ENCODE measurements at places on chromosomes 16 and 17.

DNA sequence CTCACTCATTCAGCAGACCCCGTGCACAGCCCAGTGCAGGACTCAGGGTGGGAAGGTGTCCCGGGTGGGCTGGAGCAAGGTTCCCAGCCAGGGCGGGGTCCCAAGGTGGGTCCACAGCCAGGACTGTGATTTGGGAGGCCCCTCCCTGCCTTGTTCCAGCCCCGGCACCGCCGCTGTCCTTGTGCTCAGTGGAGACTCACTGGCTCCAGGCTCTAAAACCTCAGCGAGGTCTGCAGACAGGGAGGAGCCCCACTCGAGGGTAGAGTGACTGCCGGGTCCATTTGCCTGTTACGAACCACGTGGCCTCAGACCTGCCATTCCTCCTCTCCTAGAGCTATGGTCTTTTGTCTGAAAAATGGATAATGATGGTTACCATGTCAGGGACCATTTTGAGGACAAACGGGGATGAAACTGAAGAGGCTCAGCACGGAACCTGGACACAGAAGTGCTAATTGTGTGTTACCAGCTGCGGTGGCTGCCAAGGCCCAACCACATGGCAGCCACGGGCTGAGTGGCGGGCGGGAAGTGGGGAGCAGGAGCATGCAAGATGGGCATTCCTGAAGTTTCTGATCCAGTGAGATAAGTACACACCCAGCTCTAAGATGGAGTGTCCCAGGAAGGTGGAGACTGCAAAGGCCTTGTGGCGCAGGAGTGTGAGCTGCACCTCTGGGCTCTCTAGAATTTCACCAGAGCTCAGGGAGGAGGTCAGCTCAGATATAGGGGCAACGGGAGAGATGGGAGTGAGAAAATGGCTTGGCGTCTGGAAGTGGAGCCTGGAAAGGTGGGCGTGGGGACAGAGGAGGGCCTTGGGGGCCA is 317.6 kb downstream of the SEC14L1 start:
- no peak for DNase-seq

GRCh38 chr17:34389126-34389750 is 26.2 kb upstream of the CCL1 start:
- no peak for DNase-seq

GRCh38 chr16:4481526-4481925 is 5.3 kb downstream of the HMOX2 start:
- DNase-seq = no peak

GRCh38 chr16:6560306-6561100 is 772.1 kb upstream of the RBFOX1 start:
- no peak for DNase-seq

- DNase-seq = no peak
These were observed 18.1 kb upstream of the BCO1 start for GRCh38 chr16:81220349-81220748.

GRCh38 chr16:78784771-78785170 is 685.3 kb downstream of the WWOX start:
- DNase-seq = no peak

DNA sequence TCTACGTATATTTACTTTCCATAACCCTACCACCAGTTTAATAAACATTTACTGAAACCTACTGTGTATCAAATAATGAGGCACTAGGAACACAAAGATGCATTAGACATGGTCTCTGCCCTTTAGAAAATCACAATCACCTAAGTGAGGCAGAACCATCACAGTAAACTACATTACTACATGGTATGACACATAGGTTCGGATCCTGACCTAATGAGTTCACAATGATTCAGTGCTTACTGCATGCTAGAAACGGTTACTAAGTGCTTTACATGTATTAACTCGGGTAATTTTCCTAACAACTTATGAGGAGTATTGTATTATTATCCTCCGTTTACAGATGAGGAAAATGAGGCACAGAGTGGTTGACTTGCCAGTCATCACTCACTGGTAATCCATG is 5.2 kb upstream of the SYNRG start:
- no peak for DNase-seq

DNA sequence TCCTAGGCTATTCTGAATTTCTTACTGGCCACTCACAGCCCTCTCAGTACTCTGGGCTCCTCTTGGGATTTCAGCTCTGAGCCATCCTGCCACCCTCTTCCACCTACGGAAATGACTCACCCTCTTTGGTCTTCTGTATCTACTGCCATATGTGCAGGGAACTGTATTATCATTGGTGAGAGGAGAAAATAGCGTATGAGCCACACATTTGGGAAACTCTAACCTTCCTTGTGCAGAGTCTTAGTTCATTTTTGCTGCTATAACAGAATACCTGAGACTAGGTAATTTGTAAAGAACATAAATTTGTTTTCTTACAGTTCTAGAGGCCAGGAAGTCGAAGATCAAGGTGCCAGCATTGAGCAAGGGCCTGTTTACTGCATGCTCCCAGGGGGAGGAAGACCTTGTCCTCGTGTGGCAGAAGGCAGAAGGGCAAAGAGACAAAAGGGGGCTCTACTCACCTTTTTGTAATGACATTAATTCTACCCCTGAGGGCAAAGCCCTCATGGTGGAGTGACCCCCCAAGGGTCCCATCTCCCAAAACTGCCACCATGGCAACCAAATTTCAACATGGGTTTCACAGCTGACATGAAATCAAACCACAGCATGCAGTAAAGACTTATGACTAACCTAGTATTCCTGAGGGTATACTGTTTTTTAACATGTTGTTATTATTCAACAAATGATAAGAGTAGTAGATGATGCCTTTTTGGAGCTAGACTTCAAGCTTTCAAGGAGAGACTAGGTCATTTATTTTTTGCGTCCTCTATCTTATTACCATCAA is 191.8 kb downstream of the PRKCA start:
- no peak for DNase-seq

DNA sequence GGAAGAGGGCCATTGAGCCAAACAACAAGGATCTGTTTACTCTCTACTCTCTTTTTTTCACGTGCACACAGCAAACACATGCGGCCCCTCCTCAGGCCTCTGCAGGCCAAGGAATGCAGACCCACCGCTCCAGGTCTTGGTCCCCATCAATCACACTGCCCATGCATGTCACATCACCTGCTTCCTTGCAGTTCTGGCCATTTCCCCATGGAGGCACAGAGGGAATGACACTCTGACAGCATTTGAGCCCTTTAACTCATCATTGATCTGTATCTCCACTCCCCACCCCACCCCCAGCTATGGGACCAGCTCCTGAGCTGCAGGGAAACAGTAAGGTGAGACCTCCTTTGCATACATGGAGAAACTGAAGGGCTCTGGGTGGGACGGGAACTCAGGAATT is 45.9 kb upstream of the MEIOC start:
- no peak for DNase-seq

GRCh38 chr17:30543456-30543855 is 66.2 kb downstream of the GOSR1 start:
- no peak for DNase-seq

DNA sequence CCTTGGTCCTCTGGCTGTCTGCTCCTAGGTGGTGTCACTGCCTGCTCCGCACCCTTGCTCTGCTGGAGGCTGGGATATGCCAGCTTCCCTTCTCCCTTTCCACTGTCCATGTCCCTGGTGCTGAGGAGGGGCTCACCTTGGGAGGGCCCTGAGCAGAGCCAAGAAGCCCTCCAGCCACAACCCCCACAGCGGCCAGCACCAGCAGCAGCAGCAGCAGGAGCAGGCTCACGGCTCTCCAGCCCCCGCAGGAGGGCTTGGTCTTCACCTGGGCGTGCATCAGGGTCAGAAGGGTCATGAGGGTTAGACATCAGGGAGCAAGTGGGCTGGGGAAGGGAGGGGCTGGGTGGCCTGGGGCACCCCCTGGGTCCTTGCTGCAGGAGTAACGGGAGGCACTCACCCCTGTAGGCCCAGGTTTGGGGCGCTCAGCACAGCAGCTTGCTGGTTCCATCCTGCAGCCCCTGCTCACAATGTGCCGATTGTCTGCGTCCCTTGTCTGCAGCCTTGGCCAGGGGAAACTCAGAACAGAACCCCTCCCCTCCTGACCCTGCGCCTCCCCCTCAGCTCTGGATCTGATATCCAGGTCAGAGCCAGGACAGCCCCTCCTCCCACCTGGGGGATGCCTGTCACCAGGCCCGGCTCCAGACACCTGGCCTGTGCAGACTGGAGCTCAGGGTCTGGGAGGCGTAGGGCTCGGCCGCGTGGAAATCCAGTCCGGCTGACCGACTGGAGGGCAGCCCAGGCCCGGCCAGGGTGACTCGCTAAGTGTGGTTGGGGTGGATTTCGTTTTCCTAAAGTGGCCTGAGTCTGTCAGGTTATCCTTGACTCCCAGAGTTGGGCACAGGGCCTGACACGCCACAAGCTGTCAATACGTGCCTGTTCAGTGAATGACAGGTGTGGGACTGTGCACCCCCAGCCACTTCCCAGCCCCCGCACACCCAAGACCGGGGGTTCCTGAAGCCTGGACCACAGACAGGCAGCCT is at the start of gene BRICD5:
Gene BRICD5, minus strand, starts transcription at position 478 of the 980 bp plus-strand sequence. Its CDS starts 30 bp downstream, at position 448.
- no peak for DNase-seq

- DNase-seq = no peak
These were observed 16.3 kb upstream of the AMZ2 start for GRCh38 chr17:68231541-68231940.

GRCh38 chr16:83147244-83147643 is 520.5 kb downstream of the CDH13 start:
- no peak for DNase-seq

GRCh38 chr17:50330151-50330775 is 15.7 kb upstream of the XYLT2 start:
- no peak for DNase-seq

DNA sequence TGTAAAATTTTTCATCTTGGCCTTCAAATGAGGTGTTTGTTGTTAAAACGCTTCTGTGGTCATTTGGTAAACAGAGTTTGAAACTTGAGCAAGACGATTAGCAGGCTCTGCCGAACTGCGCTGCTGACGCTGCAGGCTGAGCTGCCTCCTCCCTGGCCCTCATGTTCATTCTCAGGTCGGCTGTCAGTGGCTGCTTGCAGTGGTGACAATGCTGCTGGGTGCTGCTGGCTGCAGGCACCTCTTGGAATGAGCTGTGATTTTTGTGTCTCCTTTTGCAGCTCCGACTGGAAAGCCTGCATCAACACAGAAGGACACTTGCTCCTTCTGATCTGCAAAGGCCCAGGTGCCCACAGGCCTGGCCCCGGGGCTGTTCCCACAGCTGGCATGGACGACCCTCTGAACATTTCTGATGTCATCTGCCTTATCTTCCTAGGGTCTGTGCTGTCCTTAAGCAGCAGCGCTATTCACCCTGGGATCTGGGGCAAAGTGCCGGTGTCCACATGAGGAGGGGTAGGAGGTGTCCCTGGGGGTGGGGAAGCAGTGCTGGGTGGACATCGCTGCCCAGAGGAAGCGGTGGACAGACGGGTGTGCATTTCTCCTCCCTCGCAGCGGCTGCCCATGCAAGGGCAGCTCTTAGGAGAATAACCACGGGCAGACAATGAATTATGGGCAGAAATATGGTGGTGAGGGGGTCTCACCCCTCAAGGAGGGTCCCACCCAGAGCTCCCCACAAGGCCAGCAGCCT is 23.1 kb upstream of the OSGIN1 start:
- no peak for DNase-seq

- no peak for DNase-seq
These were observed 10.3 kb downstream of the NLRC5 start for GRCh38 chr16:56999409-57000270.

DNA sequence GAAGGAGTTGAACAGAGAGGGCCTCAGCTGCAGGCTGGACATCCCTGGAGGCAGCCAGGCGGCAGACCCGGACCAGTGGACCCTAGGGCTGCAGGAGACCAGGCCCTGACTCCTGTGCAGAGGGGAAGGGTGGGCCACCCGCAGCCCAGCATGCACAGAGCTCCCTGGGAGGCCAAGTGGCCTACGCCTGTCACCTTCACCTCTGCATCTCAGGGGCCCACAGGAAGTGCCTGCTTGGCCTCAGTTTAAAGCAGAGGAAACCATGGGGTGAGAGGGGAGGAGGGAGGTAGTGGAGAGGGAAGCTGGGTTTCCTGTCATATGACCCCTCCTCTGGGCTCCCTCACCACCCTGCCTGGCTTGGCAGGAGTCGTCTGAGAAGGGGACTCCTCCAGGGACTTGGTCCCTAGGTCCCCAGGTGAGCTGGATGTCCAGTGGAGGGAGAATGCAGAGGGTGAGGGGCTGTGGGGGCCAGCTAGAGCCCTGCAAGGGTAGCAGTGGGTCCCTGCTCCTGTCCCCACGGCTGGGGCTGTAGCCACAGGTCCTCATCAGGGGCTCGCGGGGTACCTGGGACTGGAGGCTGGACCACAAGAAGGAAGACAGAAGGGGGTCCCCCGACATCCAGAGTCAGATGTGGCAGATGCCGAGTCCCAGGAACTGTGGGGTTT is at the start of gene TMC8:
Gene TMC8, plus strand, starts transcription at position 335 of the 665 bp plus-strand sequence. CDS start 818 bp downstream, outside the sequence.
- DNase-seq = no peak

GRCh38 chr16:84303516-84303915 is 8.8 kb downstream of the WFDC1 start:
- DNase-seq = no peak

DNA sequence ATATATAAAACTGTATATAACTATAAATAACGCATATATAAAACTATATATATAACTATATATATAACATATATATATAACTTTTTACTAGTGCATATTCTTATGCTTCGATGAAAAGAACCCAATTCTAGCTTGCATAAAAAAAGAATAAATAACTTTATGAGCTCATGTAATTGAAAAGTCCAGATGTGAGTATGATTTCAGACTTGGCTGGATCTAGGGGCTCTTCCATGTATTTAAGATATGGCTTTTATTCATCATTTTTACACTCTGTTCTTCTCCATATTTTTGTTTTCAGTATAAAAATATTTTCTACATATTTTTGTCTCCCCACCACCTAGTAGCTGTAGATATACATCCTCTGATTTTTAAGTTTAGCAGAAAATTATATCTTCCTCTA is 417.5 kb downstream of the CDH11 start:
- DNase-seq = no peak

- no peak for DNase-seq
These were observed 138.5 kb upstream of the TBX2 start for GRCh38 chr17:61261001-61261637.

GRCh38 chr16:4529085-4530060 is 9.2 kb downstream of the CDIP1 start:
- no peak for DNase-seq

DNA sequence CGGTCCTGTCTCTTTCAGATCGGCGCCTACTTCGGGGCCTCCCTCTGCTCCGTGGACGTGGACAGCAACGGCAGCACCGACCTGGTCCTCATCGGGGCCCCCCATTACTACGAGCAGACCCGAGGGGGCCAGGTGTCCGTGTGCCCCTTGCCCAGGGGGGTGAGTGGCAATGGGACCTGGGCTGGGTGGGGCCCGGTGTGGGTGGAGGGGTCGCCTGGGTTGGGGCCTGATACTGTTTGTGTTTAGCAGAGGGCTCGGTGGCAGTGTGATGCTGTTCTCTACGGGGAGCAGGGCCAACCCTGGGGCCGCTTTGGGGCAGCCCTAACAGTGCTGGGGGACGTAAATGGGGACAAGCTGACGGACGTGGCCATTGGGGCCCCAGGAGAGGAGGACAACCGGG is 37.7 kb downstream of the ITGAM start:
- DNase-seq = no peak

Data from adrenal gland (tissue), 19 donors.